ENCODE measurements at places on chromosomes 16 and 17. TPM values are rescaled to one million over a fixed set of nuclear protein-coding genes. Genes with fewer than 3 reads are reported as not detected.

- DNase-seq: no peak
These were observed 2.7 kb downstream of the MSL1 start for GRCh38 chr17:40124279-40125141.

ZNF263 gene
- 45.1 TPM for total RNA-seq

HAGHL gene
- 24.4 TPM for total RNA-seq

DNA sequence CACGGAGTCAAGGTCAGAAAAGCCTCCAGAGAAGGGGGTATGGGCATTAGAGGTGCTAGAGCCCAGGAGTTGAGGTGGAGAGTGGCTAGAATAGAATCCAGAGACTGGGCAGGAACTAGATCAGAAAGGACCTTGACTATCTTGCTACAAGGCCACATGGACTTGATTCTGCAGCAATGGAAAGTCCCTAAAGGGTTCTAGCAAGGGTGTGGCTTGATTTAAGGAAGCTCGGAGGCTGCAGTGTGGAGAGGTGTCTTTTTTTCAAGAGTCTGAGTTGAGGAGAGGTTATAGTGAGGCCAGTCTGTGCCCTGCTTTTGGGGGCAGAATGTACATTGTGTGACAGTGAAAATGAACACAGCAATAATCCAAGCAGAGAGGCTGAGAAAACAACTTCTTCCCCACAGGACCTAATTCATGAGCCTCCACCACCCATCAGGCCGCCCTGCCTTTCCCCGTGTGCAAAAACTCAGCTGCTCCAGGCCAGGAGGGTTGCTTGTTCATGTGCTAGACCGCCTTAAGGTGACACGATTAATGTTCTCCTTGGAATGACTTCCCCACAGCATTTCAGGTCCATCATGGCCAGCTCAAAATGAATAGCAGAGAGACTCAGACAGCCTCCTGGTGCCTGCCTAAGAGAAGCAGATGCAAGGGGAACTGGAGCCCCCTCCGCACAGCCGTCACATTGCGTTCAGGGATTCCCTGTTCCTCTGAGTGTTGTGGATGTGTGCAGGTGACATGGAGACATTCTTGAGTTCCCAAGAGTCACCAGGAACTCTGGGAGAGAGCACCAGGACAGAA lies 8.7 kb upstream of the BEAN1 start:
- no peak for DNase-seq

GRCh38 chr17:4938688-4939545 lies 929 bp downstream of the SLC25A11 start:
- DNase-seq: no peak

DNA sequence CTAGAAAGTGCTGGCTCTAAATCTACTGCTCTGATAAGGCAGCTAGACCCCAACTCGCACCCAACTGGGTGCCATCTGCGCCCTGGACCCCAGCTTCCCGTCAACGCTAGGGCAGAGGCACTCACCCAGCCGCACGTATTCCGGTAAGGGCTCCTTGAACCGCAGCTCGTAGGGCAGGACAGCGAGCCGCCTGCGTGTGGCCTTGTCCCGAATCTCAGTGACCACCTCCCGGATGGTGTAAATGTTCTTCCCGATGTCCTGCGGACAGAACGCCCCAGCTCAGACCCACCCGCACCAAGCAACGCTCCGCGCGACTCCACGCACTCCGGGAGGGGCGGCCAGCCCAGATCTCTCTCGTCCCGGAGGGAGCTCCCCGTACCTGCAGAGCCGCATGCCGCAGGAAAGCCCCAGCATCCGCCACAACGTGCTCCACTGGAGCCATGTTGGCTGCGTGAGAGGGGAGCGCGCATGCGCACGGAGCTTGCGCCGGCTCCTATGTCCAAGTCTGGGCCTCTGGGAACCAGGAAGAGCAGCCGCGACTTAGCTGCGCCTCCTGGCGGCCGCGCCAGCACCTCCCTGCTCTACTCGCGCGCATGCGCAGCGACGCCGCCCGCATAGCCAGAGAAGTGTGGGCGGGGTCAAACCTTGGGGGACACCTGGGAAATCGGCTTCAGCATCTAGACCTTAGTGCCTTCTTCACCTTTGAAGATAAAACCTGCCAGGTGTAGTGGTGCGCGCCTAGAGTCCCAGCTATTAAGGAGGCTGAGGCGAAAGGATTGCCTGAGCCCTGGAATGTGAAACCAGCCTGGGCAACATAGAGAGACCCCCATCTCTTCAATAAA lies at the start of gene NOB1:
NOB1 (minus strand) TSS at position 458 of the 842 bp plus-strand sequence; CDS start at position 442, 16 bp downstream.
- peak; percentile 98 for DNase-seq

ZNF668 gene
- 11.7 TPM for total RNA-seq

GRCh38 chr17:74759941-74760340 lies 11.5 kb downstream of the NHERF1 start:
- no peak for DNase-seq

- no peak for DNase-seq
These were observed 399.8 kb upstream of the SALL1 start for GRCh38 chr16:51550800-51551347.

- DNase-seq: no peak
These were observed 392 bp upstream of the ABHD15 start for GRCh38 chr17:29567304-29567553.

DNA sequence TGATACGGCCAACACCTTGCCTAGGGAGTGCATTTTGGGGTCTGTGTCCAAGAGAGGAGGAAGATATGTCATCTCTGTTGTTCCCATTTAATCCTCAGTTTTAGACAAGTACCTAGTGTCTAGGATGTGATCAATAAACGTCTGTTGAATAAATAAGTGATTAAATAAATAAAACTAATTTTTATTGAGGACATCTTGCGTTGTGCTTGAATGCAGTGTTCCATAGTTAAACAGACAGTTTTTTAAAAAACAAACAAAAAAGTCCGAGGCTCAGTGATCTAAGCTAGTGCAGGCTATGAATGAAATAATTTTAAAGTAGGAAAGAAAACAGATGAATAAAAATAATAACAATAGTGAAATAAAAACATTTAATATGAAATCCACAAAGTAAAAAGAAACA lies 283.0 kb upstream of the MAF start:
- DNase-seq: no peak

DNA sequence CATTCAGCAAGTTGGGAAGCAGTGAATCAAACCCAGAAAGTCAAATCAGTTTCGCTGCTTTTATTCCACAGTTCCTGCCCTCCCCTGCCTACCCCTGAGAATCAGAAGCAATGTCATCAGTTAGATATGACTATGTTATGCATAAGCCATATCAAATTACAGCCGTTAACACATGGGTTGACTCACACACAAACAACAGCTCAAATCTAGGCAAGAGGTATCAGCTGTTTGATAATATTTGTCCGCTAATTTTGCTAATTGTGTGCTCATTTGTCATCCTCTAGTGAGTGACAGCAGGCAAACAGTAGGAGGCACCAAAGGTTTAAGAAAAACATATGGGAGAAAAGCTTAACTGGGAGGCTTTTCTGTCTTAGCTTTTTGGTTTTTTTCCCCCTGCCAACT lies 327.4 kb upstream of the CCL2 start:
- DNase-seq: no peak

- DNase-seq: no peak
These were observed 33.9 kb downstream of the BAHCC1 start for GRCh38 chr17:81428948-81429774.

GNGT2 gene
- 3.3 TPM for total RNA-seq

TP53TG3F gene
- total RNA-seq: not detected

CACNG3 gene
- not detected for total RNA-seq

SMPD3 gene
- 0.75 TPM for total RNA-seq

TTLL6 gene
- not detected for total RNA-seq

NDE1 gene
- 128 TPM for total RNA-seq

RCVRN gene
- total RNA-seq: not detected

- DNase-seq: no peak
These were observed 834 bp upstream of the TXNDC11 start for GRCh38 chr16:11743308-11744074.

P2RX1 gene
- not detected for total RNA-seq

DNA sequence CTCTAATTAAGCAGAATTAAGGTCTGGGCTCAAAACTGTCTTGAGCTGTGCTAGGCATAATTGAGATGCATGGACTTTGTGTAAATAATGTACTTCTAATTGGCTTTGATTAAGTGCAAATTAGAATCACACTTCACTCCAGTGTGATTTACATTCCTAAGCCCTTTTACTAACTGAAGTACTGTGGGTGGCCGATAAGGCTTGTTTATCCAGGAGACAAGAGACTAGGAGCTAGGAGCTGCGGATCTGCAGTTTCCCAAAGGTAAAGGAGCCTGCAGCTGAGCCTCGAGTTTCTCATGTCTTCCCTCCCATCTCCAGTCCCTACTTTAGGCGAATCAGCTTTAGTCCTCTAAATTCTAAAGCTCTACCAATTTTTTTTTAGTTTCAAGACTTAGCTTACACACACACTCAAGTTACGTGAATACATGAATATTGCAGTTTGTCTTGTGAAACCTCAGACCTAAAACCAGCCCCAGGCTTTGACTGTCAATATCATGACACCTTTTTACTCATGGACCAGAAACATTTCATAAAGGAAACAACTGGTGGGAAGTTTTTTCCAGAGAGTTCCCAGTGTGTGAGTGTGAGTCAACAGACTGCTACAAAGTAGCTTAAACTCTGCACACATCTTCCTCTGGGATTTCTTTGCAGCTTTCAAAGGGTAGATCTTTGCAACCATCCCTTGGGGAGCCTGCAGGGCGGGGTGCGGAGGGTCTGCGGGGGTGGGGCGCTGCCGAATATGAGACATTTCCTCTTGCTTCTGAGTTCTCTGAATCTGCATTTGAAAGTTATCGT lies 113.9 kb upstream of the TBX2 start:
- DNase-seq: no peak

- no peak for DNase-seq
These were observed 21.3 kb upstream of the CRYBA1 start for GRCh38 chr17:29225396-29225795.

CCL14 gene
- not detected for total RNA-seq

DNA sequence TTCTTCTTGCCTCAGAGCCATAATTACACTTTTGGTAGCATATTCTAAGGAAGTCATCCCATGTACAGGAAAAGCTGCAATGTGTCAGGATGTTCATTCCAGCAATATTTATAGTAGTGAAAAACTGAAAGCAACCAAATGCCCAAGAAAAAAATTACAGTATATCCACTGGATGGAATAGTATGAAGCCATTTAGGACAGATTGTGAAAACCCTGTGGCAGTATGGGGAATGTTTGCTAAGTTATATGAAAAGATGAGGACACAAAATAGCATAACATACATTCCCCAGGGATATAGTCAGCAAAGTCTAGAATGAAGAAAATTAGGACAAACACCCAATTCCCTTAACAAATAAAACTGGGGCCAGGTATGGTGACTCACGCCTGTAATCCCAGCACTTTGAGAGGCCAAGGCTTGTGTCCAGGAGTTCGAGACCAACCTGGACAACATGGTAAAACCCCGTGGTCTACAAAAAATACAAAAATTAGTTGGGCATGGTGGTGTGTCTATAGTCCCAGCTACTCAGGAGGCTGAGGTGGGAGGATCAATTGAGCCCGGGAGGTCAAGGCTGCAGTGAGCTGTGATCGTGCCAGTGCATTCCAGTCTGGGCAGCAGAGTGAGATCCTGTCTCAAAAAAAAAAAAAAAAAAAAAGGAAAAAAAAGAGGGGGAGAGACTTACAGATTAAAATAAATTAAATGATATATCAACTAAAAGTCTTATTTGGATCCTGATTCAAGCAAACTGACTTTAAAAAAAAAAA lies 2.3 kb downstream of the LRRC3C start:
- no peak for DNase-seq

NAE1 gene
- 93.8 TPM for total RNA-seq

DNA sequence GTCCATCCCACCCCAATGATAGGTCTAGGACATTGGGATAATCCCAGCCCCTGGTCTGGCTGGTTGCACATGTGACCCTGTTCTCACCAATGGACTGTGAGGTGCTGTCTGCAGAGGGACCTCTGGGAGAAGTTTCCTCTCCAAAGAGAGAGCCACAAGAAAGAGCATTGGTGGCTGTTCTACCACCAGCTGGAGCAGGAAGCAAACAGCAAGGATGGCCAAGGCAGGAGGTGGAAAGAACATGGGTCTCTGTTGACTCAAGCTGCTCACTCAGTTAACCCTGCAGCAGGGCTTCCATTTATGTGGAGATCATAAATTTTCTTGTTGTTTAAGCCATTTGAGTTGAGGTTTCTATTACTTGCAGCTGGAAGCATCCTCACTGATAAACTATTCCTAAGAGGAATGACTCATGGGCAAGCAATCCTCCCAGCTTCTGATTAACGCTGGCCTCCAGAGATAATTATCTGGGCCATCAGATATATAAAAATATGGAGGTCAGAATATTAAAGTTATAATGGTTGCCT lies 52.6 kb downstream of the CYB5B start:
- no peak for DNase-seq

DNA sequence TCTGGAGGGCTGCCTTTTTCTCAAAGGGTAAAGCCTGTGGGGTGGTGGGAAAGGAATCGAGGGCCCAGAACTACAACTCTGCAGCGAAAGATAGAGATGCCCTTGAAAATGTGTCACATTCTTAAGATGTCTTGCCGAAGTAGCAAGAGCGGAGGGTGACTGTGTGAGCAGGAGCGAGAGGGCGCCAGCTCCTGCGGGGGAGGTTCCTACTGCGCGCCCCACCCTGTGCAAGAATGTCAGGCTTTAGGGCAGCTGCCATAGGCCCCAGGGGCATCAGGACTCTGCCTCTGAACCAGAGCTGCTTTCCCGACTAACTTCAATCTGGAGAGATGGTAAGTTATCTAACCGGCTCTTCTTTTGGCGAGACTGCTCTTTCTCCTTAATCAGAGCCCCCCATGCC lies 11.8 kb upstream of the ITGAE start:
- DNase-seq: no peak

DNA sequence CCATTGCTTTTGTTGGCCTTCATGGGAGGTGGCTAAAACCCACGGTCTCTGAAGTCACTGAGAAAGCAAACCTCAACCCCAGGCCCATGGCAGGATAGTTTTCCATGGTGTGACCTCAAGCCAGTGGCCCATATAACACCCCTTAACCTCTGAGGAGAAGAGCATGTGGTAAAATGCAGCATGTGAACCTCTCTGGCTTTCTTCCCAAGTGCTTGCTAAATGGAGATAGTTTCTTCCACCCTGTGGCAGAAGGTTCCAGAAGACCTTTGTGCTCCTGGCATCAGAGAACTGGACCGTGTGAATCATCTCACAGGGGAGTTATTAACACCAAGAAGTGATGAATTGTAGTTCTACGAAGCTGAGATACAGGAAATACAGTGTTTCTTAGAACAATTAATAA lies 47.3 kb downstream of the MYOCD start:
- DNase-seq: no peak

DNA sequence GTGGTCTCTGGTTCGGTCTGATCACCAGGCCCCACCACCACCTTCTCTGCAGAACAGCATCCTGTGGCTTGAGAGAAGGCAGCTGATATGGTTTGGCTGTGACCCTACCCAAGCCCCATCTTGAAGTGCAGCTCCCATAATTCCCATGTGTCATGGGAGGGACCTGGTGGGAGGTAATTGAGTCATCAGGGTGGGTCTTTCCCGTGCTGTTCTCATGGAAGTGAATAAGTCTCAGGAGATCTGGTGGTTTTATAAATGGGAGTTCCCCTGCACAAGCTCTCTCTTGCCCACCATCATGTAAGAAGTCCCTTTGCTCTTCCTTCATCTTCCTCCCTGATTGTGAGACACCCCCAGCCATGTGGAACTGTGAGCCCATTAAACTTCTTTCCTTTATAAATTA lies 352.3 kb upstream of the CDH5 start:
- DNase-seq: no peak

CD7 gene
- 40.9 TPM for total RNA-seq

Measured in CD4-positive, alpha-beta memory T cell (primary cell).